Neural crest cell (in vitro differentiated cells): ENCODE measurements at places on chromosomes 2 and 18.

DNA sequence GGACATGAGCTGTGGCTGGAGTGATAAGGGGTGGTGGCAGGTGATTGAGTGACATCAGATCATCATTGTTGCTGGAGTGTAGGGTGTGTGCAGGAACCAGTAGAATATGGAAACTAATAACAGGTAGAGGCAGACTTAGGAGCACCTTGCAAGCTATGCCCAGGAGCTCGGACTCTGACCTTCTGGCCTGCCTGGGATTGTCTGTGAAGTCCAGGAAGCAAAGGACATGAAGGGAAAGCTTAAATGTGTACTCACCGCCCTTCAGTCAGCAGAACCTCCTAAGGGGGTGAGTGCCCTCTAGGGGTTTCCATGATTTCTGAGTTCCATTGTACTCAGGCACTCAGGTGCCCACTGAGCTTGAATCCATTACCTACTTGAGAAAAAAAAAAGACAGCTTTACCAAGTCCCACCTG is 104.2 kb downstream of the CRIM1 start:
- no peak for DNase-seq

DNA sequence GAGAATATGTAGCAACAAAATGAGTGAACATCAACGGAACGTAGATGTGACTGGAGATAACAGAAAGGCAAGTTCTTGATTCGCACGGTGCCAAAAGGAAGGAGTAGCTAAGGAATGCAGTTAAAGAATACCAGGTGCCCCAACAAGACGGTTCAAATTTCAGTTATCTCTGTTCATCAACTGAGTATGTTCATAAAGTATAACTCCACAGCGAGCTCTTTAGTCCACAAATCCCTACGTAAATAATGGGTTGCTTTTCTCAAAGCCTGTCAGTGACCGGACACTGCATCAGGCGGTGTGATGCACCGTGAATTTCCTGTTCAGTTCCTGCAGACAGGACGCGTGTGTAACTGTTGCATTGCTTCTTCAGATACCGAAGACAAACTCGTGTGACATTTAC is 91.8 kb downstream of the NOL10 start:
- DNase-seq = no peak

DNA sequence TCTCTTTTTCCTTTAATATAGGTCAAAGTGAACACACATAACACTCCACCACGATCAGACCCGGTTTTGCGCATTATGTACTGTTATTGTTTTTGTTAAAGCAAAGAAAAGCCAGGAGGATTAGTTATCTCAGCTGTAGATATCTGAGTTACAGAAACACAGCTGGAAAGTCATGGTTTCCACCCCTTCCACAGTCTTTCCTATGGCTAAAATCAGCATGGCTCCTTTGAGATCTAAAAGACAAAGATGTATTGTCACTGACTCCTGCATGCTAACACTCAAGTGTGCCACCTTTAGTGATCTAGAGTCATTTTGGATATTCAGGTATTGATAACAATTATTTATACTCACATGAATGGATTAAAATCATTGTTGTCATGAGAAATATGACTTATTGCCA is 260.0 kb downstream of the FIGN start:
- DNase-seq = no peak

GRCh38 chr2:88919087-88919738 is 227.7 kb downstream of the RPIA start:
- no peak for DNase-seq

- no peak for DNase-seq
Observed at GRCh38 chr18:23835506-23835905, 146.3 kb downstream of the LAMA3 start.

GRCh38 chr18:79682894-79683625 is 3.5 kb downstream of the CTDP1 start:
- DNase-seq = no peak

- DNase-seq = peak; percentile 35
Observed at GRCh38 chr2:86035883-86036668, 69.6 kb downstream of the POLR1A start.

DNA sequence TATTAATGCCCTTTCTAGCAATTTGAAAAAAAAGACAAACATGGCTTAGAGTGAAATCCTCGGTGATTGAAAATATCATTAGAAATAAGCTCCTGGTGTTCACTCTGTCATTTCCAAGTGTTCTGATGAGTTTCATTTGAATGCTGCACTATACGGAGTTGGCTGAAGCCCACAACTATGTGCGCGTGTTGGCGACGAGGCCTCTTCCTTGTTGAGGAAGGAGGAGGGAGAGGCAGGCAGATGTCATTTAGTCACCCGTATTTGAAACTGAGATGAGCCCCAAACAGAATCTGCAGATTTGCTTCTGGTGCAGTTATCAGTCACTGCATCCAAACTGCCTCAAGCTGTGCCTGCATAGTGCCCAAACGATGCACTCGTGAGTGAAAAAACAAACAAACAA is 23.5 kb upstream of the SKOR2 start:
- no peak for DNase-seq

DNA sequence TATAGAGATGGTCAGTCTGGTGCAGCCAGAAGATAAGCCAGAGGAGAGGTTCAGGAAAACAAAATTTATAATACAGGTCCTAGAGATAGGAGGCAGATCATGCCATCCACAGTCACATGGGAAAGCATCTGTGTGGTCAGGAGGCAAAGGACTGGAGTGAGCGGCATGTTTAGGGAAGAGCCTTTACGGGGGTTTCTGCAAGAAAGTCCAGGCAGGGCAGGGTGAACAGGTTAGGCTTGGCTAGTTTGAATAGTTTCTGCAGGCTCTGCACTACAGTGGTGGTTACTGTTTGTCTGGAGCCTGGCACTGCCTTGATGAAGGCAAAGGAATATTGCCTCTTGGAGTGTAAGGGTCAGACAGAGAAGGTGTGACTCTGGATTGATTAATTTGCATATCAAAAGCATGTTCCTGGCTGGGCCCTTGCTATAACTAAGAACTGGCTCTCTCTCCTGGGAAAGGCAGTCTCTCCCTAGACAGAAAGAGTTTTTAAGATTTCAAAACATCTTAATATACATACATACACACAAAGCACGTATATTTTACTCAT is 1034.7 kb upstream of the CHAC2 start:
- no peak for DNase-seq
